ENCODE measurements at places on chromosomes 2 and 18.
A peak's percentile ranks its signal among the peaks of the same experiment; 100 is the strongest.

DNA sequence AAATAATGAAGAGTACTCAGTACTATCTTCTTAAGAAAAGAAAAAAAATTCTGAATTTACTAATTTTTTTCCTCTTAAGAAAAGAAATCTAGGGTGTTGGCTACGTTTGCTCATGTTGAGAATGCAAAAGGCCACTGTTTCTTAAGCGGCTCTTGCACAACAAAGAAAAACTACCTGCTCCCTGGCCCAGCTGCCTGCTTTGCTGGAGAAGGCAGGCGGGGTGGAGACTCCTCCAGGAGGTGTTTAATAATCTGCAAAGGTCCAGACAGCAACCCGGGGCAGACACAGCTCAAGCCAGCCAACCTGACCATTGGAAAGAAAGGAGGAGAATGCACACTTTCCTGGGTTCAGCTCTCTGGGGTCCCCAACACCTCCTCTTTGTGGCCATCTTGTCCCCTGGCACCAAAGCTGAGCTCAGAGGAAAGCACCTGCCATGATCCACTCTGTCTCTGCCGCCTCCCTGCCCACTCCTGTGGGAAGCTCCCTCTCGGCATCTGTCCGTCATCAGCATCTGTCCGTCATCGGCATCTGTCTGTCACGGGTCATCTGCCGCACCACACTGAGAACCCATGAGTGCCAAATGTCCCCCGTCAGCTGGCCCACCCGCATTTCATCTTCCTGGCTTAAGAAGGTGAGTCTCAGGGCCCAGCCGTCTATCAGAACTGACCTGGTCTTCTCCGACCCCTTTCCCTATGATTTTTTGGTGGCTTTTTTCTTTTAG, 11.9 kb downstream of the ZNF516 start:
- DNase-seq: no peak

- DNase-seq: no peak
These were observed 31.4 kb downstream of the MYL12B start for GRCh38 chr18:3293196-3293951.

- DNase-seq: no peak
These were observed 260.2 kb downstream of the TMX3 start for GRCh38 chr18:68454511-68455228.

DNA sequence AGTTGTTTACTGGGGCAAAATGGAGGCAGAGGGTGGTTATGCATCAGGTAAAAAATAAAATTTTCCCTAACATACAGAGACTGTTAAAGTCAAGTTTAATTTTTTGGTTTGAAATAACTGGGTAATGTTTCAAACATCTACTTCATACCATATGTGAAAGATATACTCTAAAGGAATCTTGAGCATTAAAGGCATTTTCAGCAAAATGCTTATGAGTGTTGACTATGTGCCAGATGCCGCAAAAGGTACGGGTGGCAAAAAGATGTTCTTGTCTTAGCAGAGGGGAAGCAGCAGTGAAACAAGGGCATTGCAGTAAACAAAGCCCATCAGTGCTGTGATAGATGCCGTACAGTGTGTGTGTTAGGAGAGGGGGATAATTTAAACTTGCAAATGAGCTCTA, 263.1 kb upstream of the ID2 start:
- DNase-seq: no peak

GRCh38 chr2:66869076-66869475, 434.2 kb downstream of the MEIS1 start:
- no peak for DNase-seq

- no peak for DNase-seq
These were observed 554.4 kb upstream of the MEX3C start for GRCh38 chr18:51751901-51752300.

DNA sequence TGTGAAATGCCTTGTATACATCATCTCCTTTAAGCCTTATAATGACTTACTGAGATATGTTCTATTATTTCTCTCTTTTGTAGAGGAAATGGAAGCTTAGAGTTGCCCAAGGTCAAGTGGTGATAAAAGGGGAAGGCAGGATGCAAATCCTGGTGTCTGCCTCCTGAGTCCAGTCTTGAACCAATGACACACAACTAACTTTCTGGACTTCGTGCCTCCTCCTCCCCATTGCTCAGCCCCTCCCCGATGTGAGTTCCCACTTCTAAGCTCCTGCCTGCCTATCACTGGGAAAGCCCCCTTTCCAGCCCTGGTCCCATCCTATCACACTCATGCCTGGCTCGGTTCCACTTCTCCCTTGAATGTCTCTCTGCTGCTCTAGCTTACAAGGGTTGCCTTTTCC, 6.9 kb upstream of the CTIF start:
- no peak for DNase-seq

GRCh38 chr18:70368903-70369302, 80.1 kb downstream of the SOCS6 start:
- DNase-seq: no peak

GRCh38 chr2:128195435-128195984, 104.5 kb downstream of the UGGT1 start:
- no peak for DNase-seq

DNA sequence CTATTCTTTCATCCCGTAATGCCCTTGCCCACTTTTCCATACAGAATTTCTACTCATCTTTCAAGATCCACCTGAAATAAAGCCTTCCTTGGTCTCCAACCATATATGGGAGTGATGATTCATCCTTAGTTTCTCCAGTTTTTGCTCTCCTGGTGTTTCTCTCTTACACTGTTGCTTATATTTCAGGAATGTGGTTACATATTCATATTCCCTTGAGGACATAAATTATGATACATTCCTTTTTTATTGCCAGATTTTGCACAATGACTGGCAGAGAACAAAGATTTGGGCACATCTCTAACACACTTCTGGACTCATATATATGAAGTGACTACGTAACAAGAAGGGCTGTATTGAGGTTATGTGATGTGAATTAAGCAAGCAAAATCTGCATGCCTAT, 1573.4 kb upstream of the NXPH2 start:
- no peak for DNase-seq

DNA sequence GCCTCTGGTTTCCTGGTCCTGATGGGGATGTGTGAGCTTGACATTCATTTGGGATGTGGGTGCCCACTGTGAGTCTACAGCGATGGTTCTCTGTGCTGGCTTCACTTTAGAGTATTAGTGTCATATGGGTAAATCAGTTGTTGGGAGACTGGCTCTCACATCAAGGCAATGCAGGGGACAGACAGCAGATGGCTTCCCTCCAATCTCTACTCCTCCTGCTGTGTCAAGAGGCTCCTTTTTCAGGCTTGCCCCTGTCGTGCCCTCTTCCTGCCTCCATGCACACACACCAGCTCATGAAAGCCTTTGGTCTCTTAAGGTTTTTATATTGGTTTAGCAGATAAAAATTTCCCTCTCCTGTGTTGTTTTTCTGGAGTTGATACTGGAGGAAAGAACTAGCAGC, 315.6 kb downstream of the RDH14 start:
- DNase-seq: no peak

DNA sequence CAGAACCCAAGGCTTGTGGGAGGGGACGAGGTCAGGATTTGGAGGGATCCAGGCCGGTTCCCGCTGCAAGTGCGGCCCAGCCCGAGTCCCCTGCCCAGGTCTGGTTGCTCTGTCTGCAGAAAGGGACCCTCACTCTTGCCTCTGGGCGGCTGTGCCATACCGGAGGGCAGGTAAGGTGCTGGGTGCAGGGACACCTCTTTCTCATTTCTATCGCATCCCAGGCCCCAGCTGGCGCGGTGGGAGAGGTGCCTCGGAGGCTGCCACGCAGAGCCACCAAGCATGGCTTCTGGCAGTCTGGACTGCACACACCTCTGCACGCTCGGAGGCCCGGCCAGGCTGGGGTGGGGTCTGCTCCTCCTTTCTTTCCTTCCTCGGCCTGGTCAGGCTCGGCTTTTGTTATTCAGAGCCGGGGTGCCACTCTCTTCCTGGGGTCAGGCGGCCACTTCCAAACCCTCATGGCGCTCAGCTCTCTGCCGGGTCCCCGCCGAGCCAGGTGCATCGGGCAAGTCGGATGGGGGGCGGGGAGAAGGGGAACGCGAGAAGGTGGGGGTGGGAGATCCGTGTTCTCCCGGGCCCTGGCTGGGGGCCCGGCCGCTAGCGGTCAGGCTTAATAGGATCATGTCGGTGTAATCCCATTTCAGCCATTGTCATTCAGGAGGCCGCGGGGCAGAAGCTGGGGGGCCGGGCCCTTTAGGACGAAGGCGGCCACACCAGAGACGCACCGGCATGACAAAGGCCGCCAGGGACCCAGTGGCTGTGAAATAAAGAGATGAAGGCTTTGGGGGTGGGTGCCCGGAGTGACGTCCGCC, 9.0 kb downstream of the GBX2 start:
- DNase-seq: no peak

GRCh38 chr2:241984271-241984655, 114.7 kb downstream of the RTP5 start:
- no peak for DNase-seq

DNA sequence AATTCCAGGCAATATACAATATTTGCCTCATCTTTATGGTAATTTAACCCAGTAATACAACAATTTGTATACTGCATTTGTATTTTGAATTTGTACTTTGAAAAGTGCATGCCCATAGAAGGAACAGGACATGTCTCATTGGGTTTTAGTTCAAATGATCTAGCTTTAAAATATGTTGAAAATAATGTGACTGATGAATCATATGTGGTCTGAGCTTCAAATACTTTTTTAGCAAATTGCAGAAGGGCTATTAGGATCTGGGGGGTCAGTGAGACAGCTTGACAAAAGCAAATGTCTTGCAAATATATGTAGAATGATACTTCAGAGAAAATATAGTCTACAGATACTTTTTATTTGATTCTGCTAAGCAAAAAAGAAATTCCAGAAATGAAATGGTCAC, 248.9 kb downstream of the DCC start:
- DNase-seq: no peak

- no peak for DNase-seq
These were observed 157.9 kb downstream of the ANKRD44 start for GRCh38 chr2:197152451-197153228.

GRCh38 chr2:212536817-212537725, 1.5 kb downstream of the ERBB4 start:
- peak; percentile 14 for DNase-seq

- no peak for DNase-seq
These were observed 38.7 kb downstream of the ZC3H8 start for GRCh38 chr2:112216167-112216566.

- no peak for DNase-seq
These were observed 216.7 kb downstream of the GBX2 start for GRCh38 chr2:235951493-235951892.

- DNase-seq: no peak
These were observed 6.5 kb upstream of the ACTG2 start for GRCh38 chr2:73886357-73886756.

- no peak for DNase-seq
These were observed 132.8 kb upstream of the CYRIA start for GRCh38 chr2:16798472-16798871.

GRCh38 chr18:73043211-73043610, 175.4 kb upstream of the NETO1 start:
- DNase-seq: no peak

DNA sequence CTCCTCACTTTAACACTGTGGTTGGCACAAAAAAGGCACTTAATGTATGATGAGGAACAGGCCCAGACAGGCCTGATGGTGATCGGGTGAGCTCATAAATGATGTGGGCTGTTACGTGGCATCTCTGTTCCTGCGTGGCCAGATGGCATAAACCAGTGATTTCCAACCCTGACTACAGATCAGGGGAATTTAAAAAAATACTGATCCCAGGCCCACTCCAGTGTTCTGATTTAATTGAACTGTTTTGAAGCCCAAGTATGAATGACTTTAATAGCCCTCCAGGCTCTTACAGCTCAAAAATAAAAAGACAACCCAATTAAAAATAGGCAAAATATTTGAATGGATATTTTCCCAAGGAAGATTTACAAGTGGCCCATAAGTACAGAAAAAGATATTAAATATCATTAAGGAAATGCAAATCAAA, 48.2 kb downstream of the LIPG start:
- DNase-seq: no peak

DNA sequence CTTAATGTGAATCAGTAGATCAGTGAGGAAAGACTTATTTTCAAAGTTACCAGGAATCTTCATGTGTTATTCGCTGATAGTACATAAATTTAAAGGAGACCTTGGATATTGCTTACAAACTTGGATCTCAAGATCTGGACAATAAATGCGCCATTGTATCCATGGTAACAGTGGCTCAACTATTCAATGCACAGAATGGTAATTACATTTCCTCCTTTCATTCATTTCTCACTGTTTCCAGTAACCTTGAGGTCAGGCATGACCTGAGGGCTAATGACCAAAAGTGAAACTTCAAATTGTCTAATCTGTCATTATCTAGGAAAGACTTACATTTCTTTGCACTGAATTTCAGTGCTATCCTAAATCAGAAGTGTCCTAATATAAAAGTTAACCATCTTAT, 8.1 kb downstream of the LRP2 start:
- DNase-seq: no peak

- no peak for DNase-seq
These were observed 487.0 kb downstream of the SUCLG1 start for GRCh38 chr2:83972128-83972527.

GRCh38 chr2:159744363-159744762, 32.1 kb downstream of the MARCHF7 start:
- no peak for DNase-seq

DNA sequence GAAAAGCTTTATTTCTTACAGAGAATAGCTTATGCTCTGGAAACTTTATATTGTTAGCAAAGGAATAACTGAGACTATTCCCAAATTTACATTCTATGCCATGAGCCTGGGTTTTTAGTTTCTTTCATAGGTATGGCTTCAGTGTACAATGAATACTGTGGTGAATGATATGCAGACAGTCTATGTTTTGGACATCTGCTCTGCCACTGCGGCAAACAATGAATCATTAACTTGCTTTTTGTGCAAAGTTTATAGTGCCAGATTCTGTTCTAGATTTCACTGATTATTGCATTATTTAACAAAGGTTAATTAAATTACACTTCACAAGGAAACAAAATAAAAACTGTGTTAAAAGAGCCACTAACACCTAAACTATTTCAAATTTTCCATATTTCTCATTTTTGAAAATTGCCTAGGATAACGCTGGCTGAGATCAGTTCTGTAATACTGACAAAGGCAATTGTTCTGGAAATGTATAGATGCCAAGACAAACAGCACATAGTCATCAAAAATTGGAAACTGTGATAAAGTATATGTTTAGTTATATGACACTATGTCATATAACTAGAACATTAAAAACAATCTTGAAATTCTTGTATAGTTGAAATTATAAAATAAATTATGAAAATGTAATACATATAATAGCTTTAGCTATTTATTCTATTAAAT, 74.7 kb downstream of the ITSN2 start:
- no peak for DNase-seq

- no peak for DNase-seq
These were observed 322.2 kb downstream of the ZNF804A start for GRCh38 chr2:184920451-184920965.

DNA sequence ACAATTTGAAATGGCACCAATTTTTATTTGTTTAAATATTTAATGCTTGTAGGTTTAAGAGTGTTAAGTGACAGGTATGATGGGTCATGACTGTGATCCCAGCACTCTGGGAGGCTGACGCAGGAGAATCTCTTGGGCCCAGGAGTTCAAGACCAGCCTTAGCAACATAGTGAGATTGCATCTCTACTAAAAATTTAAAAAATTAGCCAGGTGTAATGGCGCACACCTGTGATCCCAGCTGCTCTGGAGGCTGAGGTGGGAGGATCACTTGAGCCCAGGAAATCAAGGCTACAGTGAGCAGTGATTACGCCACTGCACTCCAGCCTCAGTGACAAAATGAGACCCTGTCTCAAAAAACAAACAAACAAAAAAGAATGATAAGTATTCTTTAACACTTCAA, 43.0 kb upstream of the CCDC68 start:
- no peak for DNase-seq

All from progenitor cell of endocrine pancreas (in vitro differentiated cells).